Activated CD4-positive, alpha-beta T cell treated with anti-CD3 and anti-CD28 coated beads for 1 hour (primary cell): ENCODE measurements at places on chromosomes 7 and 10.
A peak's percentile ranks its signal among the peaks of the same experiment; 100 is the strongest.

GRCh38 chr10:125038637-125039036 lies 96.7 kb downstream of the ZRANB1 start:
- no peak for DNase-seq

DNA sequence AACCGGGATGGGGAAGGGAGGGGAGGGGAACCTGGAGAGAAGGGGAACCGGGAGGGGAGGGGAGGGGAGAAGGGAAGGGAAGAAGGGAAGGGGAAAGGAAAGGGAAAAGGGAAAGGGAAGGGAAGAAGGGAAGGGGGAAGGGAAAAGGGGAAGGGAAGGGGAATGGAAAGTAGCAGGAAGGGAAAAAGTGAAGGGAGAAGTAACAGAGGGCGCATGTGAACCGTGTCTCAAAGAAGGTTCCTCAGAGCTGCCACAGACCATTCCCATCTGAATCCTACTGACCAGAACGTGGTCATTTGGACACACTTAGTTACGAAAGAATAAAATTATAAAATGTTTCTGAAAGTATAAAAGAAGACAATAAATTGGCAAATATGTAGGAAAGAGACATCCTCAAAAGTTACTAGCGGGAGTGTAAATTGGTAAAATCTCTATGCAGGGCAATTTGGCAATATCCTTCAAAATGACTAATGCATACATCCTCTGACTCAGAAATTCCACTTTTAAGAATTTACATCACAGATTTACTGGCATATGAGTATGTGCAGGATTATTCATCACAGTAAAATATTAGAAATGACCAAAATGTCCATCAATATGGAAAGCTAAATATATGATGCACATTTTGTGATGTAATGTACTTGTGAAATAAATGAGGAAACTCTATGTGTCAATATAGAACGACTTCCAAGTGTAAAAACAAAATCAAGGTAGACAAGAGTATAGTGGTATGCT lies 12.9 kb downstream of the C10orf67 start:
- no peak for DNase-seq

DNA sequence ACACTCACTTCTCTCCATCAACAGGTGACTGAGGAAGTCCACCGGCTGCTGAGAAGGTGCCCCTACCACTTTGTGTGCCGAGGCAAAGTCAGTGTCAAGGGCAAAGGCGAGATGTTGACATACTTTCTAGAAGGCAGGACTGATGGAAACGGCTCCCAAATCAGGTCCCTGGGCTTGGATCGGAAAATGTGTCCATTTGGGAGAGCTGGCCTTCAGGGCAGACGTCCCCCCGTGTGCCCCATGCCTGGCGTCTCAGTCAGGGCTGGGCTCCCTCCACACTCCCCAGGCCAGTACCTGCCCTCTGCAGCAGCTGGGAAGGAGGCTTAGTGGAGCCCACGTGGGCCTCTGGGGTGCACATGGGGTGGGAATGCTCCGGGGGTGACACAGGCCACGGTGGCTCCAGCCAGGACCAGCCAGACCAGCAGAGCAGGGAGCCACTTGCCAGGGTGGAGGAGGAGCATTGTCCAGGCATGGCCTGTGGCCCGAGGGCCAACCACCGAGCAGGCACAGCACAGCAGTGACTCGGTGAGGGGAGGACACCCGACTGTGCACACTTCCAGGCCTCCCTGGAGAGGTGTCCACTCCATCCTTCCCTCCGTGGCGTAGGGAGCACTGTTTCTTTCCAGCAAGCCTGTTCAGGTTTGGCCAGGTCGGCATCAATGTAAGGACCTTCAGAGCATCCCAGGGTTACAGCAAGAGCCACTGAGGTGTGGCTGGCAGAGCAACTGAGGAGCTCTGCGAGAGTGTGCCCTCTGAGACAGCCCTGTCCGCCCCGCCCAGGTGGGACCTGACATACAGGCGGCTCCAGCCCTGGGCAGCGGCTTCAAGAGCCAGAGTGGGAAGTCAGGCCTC lies 139.7 kb downstream of the ADCY1 start:
- no peak for DNase-seq

- DNase-seq, result no peak
These were observed 17.3 kb upstream of the C10orf95 start for GRCh38 chr10:102468683-102469082.

DNA sequence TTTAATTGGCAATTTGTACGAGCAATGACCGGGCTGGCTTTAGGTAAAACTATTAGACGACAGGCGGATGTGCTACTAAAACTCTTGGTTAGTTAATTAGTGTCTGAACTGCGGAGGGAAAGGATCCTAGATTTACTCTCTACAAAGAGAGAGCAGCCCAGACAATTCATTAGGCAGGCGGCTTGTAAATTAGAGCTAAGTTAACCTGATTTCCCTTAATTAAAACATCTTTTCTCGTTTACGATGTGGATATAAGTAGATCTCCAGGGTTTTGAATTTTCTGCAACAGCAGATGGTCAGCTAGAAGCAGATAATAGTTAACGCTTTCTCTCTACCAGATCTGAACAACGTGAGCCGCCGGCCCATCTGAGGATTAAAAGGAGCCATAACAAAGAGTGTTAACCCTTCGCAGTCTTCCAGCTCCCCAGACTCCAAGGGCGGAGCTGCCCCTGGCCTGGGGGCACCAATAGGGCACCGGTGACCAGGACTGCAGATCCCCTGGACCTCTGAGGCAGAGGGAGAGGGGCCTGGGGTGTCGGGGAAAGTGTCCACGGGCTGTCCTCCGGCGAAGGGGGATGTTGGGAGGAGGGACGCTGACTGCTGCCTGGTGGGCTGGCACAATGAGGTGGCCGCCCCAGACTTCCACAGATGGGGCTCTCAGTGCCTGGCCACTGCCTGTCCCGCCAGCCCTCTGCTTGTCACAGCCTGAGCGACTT lies 6.3 kb upstream of the UNCX start:
- no peak for DNase-seq

GRCh38 chr7:149838992-149839408 lies 825 bp downstream of the ZNF862 start:
- no peak for DNase-seq

DNA sequence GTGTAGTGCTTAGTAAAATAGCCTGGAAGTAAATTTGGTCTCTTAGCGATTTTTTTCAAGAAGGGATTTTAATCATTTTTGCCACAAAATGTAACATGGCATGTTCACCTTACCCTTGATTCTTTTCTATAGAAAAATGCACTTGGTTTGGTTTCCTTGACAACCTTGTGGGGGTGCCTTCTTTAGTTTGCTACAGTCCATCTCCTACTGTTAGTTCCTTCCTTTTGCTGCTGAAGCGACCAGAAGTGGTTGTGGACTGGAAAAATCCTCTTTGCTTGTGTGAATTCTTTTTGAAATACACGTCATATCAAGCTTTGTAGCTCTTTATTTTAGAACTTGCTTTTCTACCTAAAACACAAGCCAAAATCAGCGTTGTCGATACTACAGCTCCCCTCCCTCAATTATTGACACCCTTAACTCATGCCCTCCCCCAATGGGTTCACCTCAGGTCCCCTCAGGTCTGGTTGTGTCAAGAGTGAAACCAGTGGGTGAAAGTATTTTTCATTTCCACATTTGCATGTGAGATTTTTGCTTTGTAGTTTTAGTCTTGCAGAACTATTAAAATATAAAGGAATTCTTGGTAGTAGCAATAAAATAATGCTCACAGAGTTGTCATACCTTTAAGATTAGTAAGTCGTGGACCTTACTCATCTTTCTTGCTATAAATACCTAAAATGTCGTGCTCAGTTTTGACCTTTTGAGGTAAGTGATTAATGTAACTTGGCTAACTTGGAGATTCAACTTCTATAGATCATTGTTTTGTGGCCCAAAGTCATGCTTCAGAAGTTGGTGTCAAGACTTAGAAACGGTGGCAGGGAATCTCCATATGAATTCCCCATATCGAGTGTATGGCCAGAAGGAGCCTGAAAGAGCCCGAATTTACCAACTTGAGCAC lies 1.5 kb downstream of the ACTR3B start:
- DNase-seq, result no peak

DNA sequence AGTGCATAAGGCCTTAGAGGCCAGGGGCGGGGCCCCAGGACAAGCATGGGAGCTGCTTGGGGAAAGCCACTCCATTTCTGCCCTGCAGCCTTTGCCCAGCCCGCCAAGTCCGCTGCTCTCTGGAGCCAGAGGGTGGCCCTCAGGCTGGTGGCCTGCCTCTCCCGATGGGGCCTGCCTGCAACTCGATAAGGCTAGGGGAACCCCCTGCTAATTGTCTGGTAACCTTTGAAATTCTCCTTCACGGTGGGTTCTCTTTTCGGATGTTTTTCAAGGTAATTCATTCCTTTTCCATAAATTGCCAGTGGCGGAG lies 94.9 kb downstream of the ZMIZ1 start:
- no peak for DNase-seq

DNA sequence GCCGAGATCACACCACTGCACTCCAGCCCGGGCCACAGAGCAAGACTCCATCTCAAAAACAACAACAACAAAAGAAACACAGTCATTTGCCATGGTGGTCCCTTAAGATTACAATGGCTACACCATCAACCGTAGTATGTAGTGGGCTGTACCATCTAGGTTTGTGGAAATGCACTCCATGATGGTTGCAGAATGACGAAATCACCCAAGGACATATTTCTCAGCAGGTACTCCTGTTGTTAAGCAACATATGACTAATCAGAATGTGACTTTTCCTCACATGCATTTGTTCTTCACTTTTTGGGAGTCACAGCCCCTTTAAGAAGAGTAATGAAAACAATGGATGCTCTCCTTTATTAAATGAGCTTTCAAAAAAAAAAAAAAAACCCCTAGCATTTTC lies 11.0 kb downstream of the SVIL start:
- no peak for DNase-seq

DNA sequence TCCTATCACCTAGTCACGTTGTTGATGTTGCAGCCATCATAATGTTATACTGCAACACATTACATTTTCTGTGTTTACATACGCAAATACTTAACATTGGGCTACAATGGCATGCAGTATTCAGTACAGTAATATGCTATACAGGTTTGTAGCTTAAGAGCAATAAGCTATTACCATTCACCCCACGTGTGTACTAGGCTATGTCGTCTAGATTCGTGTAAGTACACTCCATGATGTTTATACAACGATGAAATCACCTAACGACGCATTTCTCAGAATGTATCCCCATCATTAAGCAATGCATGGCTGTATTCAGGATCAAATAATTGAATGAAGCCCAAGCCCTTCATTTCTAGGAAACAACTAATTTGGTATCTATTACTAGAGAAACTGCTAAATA lies 43.4 kb upstream of the C1GALT1 start:
- no peak for DNase-seq

GRCh38 chr7:638256-639011 lies 88.1 kb upstream of the DNAAF5 start:
- no peak for DNase-seq

DNA sequence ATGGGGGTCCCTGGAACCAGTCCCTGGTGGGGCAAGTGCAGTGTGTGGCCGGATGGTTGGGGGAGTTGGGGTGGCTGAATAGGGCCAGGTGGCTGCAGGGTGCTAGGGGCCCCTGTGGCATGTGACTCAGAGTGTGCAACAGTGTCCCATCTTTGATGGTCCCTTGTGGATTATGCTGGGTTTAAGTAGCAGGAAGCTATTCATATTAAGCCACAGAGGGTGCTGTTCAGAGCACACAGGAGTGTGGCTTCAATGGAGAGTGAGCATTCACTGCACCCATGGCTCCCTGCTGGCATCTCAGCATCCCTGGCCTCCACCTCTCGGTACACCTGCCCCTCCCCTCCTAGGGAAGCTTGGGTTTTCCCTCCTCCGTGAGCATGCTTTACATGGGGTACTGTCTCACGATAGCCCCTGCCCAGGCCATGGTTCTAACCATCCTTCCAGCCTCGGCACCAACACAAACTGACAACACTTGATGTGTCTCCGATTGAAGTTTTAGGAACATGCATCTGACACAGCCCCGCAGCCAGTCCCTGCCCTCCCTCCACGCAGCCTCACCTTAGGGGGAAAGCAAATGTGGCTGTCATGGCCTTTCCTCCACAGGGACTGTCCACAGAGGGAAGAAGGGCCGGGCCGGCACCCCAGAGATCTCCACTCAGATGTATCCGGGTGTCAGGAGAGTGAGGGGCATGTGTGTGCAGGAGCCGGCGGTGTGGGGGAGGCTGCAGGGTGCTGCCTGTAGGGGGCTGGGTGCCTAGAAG lies 30.4 kb upstream of the PPIF start:
- no peak for DNase-seq

DNA sequence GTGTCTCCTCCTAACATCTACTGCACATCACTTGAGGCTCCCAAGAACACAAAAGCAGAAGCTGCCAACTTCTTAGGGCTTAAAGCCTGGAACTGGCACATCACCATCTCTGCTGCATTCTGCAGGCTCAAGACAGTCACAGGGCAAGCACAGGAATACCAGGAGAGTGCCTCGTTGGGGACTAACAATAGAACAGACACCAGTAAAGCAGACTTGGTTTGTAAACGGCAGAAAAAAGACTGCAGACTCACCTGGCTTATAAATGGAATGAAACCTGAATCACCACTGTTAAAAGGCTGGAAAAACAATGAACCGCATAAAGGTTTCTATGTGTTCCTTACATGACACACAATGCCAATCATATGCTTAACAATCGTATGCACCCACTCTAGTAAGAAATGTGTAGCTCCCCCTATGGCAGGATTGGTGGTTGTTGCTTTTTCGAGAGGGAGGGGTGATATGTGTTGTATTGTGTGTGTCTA lies 12.8 kb downstream of the RHEB start:
- DNase-seq, result no peak

DNA sequence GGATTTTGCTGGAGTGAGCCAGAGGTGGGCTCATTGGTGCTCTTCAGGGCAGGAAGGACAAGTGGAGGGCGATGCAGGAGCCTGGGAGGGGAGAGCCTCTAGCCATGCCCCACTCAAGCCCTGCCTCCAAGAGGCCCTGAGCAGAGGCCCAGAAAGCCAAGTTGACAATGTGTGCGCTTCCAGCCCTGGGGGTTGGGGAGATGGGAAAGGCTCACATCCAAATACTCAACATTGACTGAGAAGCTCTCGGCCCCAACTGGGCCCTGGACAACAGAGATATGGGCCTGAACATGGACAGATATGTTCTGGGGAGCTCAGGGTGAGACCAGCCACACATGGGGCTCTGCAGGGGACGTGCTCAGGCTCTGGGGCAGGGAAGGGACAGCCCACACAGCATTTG lies 39.0 kb downstream of the FRMPD2 start:
- no peak for DNase-seq

- DNase-seq, result no peak
These were observed 177.0 kb upstream of the KMT2E start for GRCh38 chr7:104836976-104837375.

DNA sequence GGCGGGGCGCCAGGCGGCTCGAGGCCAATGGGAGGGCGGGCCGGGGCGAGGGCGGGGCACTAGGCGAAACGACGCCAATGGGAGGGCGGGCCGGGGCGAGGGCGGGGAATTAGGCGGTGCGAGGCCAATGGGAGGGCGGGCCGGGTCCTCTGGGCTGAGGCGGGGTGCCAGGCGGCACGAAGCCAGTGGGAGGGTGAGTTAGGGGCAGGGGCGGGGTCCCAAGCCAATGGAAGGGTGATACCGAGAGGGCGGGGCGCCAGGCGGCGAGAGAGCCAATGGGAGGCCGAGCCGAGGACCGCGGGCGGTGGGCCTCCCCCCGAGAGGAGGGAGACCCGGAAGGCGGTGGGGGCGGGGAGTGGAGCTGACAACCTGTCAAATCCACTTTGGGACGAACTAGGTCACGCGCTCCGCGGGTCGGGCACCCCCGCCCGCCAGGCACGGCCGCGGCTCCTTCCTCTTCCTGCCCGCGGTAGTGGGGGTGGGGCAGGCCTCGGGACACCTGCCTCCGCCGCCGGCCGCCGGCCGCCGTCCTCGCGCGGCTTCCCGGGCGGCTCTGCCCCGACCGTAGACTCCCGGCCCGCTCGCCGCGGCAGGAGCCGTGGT lies 28.0 kb upstream of the KMT2C start:
- DNase-seq, result peak; percentile 100
